ENCODE measurements at places on chromosomes 3 and 15.

- DNase-seq: no peak
Measured at GRCh38 chr15:25783607-25784540, 79.3 kb downstream of the ATP10A start.

DNA sequence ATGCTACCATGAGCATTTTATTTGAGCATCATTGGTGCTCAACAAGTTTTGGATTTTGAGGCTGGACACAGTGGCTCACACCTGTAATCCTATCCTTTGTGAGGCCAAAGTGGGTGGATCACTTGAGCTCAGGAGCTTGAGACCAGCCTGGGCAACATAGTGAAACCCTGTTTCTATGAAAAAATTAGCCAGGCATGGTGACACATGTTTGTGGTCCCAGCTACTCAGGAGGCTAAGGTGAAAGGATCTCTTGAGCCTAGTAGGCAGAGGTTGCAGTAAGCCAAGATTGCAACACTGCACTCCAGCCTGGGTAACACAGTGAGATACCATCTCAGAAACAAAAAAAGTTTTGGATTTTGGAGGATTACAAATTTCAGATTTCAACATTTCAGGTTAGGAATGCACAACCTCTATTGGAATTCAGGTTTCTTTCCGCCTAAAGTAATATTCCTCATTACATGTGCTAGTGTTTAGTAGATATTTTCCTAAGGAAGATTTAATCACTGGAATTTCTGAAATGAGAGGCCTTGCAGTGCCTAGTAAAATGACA lies 27.6 kb downstream of the CNOT10 start:
- DNase-seq: no peak

GRCh38 chr3:48014358-48014757 lies 1.9 kb downstream of the MAP4 start:
- no peak for DNase-seq

DNA sequence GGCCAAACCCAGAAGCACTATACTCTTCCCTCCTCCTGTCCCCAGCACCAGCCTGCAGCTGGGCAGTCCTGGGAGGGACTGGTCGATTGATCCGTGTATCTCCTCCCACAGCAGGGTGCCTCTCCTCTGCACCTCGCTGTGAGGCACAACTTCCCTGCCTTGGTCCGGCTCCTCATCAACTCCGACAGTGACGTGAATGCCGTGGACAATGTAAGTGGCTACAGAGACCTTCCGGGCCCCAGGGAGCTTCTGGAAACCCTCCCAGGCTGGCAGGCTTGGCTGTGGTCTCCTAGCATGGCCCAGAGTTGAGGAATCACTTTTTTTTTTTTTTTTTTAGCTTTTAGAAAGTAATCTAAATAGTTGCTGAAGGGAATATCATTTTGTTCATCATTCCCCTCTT lies 30.7 kb downstream of the ANKDD1A start:
- DNase-seq: no peak

DNA sequence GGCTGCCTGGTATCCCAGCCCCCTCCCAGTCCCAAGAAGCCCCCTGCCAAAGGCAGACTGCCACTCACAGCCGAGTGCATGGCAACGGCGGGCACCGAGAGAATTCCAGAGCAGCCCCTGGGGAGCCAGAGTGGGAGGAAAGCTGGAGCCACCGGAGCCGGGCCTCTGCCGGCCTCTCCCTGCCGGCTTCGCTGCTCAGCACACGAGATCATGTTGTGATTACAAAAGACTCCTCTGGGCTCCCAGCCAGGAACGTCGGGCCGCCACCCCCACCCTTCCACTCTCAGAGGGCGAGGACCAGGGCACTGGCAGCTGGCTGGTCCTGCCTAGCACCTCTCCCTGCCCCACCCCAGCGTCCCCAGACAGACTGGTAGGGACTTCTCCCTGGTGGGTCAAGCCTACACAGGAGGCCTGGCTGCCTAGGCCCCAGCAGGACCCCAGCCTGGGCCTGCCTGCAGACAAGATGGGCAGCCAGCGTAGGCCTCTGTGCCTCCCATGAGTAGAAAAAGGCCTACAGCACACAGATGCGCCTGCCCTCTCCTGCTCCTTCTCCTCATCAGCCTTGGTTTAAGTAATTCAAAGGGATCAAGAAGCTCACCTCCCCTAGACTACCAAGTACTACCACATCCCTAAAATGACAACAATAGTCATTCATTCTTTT lies at the start of gene CCDC9B:
CCDC9B (minus strand) TSS at position 200 of the 661 bp plus-strand sequence; CDS start at position 80, 120 bp downstream.
- DNase-seq: no peak

- no peak for DNase-seq
Measured at GRCh38 chr3:27666272-27666671, 55.9 kb downstream of the EOMES start.

DNA sequence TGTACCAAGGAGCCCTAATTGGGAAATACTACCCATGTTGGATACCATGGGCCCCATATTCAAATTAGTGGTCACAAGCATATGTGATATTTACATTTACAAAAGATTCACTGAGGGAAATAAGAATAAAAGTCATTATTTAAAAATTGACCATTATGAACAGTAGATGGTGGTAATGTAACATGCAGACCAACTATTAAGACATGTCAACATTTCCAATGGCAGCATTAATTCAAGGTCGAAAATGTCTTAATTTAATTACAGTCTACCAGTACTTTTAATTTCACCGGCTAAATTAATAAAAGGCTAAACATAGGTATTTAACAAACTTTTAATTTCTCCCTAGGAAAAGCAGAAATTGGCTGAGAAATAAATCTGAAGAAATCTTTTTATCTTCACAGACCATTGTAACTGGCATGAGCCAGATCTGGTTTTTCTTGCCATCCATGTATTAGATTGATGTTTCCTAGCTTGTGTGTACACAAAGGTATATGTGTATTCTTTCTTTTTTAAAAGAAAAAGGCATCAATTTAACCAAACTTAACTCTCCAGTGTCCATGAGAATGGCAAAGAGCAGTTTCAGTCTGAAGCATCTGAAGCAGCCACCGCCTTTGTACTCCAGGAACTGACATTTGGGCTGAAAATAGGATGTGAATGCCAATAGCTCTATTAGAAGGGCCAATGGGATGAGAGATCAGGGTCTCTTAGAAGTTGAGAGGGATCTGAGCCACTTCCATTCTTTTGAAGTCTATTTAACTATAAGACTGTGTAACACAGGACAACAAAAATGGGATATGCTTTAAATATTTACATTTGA lies 26.6 kb downstream of the NEK11 start:
- DNase-seq: no peak
